Smooth muscle cell of the pulmonary artery (primary cell): ENCODE measurements at places on chromosomes 1 and 21. TPM values are rescaled to one million over a fixed set of nuclear protein-coding genes. Genes with fewer than 3 reads are reported as not detected.

Gene TMEM201
- total RNA-seq = 4.2 and 7.3 TPM in 2 replicates

Gene RIMKLA
- under 0.01 and 0.20 TPM in 2 replicates for total RNA-seq

Gene ATP5PO
- total RNA-seq = 64.9 and 89.9 TPM in 2 replicates

Gene S100A10
- 131 and 191 TPM in 2 replicates for total RNA-seq

Gene NTMT2
- total RNA-seq = not detected in 2 replicates

Gene C1orf141
- total RNA-seq = not detected in 2 replicates

Gene RPTN
- not detected in 2 replicates for total RNA-seq

Gene RO60
- 123 and 158 TPM in 2 replicates for total RNA-seq

Gene RGL1
- 26.5 and 36.4 TPM in 2 replicates for total RNA-seq

Gene TTC34
- total RNA-seq = 0.20 and 0.33 TPM in 2 replicates

Gene CD1B
- not detected in 2 replicates for total RNA-seq

Gene ZNF678
- 4.2 and 4.3 TPM in 2 replicates for total RNA-seq

Gene AUNIP
- total RNA-seq = 0.30 and 0.78 TPM in 2 replicates
